ENCODE measurements at places on chromosomes 2 and 18. TPM values are rescaled to one million over a fixed set of nuclear protein-coding genes. Genes with fewer than 3 reads are reported as not detected.

- DNase-seq: no peak
Measured at GRCh38 chr2:172701250-172701649, 34.4 kb upstream of the RAPGEF4 start.

Gene ANAPC1
- polyA plus RNA-seq: 23.6 TPM

- no peak for DNase-seq
Measured at GRCh38 chr2:42256505-42256904, 87.4 kb downstream of the EML4 start.

GRCh38 chr2:226017537-226017936 is 618.0 kb downstream of the NYAP2 start:
- no peak for DNase-seq

Gene LRRTM4
- polyA plus RNA-seq: 0.52 TPM

DNA sequence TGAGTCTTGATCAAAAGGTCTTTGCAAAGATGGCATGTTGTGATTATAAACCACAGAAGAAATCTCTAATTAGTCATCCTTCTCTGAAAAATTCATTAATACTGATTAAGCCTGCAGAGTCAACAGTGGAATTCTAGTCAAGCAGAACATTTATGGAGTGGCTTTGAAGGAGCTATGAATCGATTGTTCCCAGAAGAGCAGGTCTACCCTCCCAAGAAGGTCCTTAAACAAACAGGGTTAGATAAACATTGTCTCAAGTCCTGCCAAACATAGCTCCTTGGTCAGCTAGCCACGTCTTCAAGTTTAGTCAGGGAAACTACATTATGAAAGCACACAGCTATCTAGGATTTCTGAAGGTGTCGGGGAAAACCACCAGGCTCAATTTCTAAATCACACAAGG is 88.9 kb downstream of the ITGA4 start:
- DNase-seq: no peak

Gene NT5DC4
- not detected for polyA plus RNA-seq

Gene VWA3B
- polyA plus RNA-seq: 1.3 TPM
